ENCODE measurements at places on chromosomes 7 and 10.

DNA sequence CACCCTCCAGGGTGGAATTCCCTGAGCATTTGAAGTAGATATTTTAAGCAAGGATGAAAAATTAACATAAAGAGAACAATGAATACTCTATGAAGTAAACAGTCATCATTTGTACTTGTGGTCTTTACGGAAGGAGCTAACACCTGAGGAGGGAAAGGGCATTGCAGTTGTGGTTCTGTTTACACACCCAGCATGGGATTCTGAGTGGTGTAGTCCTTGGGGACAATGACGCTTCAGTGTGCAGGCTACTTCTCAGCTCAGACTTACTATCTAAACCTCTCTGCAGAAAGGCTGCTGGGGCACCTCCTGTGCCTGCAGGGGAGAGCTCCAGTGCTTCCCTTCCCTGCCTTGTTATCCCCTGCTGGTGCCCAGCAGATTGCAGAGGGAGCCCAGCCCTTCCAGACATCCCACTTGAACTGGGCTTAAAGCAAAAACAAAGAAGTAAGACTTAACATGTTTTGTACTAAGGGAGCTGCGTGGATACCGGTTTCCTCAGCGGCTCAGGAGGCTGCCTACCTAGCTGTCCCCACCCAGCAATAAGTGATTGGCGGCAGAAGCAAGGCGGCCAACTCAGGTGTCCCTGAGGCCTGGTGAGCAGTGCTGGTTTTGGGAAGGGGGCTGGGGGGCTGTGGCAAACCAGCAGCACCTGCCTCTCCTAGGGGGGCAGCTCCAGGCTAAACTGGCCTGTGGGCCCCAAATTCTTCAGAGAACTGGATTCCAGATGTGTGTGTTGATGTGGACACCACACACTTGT, 89.1 kb downstream of the CELF2 start:
- no peak for DNase-seq

DNA sequence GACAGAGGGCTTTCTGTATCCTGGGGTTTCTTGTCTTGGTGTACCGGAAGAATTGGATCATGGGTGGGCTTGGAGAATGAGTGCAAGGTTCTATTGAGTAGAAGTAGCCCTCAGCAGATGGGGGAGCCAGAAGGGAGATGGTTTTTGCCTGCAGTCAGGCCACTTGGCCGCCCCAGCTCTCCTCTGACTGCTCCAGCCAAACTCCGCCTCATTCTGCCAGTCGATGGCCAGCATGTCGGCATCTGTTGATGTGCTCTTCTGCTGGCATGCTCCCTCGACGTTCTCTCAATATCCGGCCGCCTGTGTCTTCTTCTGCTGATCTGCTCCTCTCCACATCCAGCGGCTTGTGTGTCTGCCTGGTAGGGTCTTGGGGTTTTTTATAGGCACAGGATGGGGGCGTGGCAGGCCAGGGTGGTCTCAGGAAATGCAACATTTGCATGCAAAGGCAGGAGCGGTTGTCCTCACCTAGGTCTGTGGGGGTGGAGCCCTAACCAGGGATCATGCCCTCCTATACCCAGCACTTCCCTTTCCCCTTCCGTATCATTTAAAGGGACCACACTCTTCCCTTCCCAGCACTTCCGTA, 40.2 kb upstream of the TNS3 start:
- no peak for DNase-seq

GRCh38 chr10:50506861-50507573, 116.7 kb downstream of the SGMS1 start:
- DNase-seq: peak; percentile 86

DNA sequence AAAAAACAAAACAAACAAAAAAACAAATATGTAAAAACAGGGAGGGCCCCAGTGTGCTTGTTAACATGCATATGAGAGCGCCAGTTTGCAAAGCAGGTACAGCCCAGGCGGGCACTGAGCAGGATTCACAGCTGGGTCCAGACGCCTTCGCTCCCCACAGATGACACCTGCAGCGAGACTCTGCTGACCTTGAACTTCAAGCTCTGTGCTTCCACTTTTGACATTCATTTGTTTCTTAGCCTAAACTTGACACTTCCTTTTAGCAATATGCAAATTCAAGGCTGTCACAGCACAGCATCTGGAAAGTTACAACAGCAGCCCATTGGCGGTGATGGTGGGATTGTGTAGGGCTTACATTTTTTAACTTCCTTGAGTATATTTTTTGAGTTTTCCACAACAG, 88.8 kb upstream of the TNS3 start:
- no peak for DNase-seq

GRCh38 chr10:22682237-22683139, 31.9 kb downstream of the PIP4K2A start:
- no peak for DNase-seq

DNA sequence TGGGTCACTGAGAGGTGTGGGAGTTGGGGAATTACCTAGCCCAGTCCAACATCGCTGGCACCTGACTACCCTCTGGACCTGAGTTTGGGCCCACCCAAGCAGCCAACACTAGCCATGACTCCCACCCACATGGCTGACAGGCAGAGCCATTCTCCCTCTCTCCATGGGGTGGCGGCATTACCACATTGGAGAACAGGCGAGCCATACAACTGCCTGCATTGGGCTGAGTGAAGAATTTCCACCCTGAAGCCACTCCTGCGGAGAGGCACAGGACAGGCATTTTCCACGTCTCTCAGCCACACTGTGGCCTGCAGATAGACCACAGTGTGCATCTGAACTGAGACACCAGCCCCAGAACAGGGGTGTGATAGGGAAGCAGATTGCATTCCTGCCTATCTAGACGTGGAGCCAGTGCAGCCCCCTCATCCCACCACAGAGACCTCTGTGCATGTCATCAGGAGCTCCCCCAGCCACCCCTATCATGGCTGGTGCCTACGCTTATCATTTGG, 58.2 kb upstream of the ANTXRL start:
- DNase-seq: no peak

DNA sequence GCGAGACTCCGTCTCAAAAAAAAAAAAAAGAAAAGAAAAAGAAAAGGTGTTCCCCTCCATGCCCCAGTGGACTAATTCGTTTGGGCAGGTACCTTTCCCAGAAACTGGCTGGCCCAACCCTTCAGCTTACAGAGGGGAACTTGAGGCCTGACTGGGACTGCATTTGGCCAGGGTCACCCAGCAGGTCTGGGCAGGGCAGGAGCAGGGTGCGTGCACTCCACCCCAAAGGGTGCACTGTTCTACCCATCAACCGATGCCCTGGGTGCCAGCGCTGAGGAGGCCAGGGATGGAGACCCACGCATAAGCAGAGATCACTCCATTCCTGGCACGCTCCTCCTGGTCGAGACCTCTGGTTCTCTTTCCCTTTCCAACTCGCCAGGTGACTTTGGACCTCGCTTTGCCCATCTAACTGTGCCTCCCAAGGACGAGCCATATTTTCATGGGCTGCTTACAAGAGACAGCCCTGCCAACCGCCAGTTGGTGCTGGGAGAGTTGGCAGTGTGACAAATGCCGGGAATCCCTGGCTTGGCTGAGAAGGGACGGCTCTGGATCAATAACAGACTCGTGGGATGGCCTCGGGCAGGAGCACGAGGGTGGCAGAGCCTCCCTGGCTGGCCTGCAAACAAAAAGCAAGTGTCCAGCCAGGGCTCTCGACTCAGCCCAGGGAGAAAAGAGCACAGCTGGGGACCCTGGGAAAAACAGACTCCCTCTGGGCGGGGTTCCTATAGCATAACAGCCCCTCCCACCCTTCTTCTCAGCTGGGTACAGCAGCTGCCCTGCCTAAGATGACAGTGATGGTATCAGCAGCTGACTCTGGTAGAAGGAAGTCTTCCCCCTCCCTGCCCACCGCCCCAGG, 7.9 kb downstream of the HSPB1 start:
- peak; percentile 89 for DNase-seq

- DNase-seq: no peak
These were observed 39.7 kb downstream of the TES start for GRCh38 chr7:116249969-116250553.

DNA sequence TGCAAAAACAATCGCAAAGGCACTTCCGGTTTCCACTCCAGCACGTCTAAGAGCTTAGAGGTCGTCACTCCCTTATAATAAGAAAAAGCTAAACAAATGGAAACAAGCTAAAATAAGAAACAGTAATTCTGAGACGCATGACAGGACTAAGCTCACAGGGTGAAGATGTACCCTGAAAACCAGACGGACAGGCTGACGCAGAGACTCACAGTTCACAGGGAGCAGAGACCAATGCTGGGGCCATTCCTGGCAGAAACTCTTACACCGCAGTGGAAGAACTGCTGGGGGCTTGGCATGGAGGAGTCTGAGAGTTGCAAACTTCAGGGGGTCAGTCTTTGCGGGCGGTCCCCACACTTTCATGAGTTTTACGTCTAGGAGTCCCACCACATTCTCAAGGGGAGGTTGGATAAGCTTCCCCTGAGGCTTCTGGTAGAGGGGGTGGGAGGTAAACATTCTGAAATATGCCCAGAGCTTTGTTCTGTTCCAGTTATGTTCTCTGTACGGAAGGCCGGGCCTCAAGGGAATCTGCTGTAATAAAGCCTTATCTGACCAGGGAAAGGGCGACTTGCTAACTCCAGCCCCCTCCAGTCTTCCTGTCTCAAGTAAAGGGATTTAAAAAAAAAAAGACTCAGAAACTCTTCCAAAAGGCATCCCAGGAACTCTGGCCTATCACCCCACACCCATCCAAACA, 47.8 kb downstream of the BRI3 start:
- no peak for DNase-seq

- DNase-seq: no peak
These were observed 153.8 kb upstream of the HABP2 start for GRCh38 chr10:113399065-113399464.

- DNase-seq: no peak
These were observed 482.9 kb downstream of the POM121L12 start for GRCh38 chr7:53518319-53518718.

GRCh38 chr7:124697746-124698145, 67.8 kb downstream of the GPR37 start:
- no peak for DNase-seq

DNA sequence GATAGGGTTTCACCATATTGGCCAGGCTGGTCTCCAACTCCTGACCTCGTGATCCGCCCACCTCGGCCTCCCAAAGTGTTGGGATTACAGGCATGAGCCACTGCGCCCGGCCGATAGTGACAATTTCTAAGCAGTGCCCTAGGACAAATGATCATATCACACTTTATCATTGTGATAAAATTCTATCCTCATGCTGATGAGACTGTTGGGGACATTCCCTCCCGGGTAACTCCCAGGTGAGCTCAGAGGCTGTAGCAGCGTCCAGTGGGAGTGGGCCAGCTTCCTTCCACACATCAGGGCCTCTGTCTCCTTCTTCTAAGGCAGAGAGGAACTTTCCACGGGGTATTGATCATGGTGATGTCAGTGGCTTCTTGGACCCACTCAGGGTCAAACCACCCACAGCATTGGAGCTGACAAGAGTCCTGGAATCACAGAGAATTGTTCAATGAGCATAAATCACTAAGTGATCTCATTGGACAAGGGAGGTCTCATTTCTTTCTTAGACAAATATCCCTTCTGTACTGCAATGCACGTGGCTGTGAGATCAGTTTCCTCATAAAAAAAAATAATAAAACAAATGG, 256.1 kb downstream of the KLF6 start:
- no peak for DNase-seq

GRCh38 chr10:32023264-32023663, 33.0 kb downstream of the KIF5B start:
- no peak for DNase-seq

DNA sequence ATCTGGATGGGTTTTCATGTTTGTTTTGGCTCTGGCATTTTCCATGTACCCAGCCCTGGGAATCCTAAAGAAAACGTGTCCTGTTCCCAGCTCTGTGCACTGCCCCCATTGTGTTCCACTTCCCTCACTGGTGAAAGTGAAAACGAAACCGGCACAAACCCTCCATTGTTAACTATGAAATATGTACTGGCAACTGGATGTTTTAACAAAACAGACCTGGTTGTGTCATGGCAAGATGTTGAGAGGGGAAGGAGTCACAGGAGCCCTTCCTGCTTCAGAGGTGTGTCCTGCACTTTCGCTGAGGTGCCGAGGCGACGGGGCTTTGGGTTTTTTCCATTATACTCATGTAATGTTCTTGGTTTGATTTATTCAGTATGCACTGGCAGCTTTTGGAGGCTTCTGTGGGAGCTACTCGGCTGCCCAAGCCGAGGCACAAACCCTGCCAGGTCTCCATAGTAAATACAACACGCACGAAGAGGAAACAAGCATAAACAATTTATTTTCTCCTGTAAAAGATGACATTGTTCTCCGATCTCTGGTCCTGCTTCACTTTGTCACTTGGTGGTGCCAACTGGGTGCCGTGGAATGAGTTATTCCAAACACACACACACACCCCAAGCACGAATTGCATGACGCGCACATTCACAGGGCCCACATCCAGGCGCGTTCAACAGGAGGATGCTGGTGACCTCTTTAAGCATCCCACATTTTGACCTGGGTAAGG, 118.2 kb downstream of the CDK6 start:
- peak; percentile 57 for DNase-seq

DNA sequence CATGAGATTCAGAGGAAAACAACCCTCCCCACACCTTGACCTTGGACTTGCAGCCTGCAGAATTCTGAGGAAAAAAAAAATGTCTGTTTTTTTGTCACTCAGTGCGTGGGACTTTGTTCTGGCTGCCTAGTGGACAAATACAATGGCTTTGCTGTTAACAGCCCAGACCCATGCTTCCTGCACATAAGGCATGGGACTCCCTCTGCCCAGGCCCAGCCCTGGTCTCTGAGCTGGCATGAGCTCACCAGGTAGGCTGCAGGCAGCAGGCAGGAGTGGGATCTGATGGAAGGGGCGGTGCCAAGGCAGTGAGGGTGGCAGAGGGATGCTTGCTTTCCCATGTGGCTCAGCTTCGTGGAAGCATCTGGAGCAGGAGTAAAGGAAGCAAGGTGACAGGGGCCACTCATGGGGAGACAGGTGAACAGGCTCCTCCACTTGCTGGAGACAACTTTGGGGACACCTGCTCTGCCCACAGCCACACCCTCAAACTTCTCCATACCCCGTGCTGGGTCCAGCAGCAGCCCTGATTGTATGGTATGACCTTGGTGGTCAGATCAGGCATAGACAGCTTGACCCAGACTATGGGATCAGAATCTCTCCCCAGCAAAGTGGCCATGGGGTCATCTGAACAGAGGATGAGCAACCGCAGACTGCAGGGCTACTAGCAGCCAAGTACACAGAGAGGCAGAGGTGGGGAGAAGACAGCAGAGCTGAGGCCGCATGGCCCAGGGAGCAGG, 27.0 kb downstream of the ANXA8 start:
- DNase-seq: no peak

DNA sequence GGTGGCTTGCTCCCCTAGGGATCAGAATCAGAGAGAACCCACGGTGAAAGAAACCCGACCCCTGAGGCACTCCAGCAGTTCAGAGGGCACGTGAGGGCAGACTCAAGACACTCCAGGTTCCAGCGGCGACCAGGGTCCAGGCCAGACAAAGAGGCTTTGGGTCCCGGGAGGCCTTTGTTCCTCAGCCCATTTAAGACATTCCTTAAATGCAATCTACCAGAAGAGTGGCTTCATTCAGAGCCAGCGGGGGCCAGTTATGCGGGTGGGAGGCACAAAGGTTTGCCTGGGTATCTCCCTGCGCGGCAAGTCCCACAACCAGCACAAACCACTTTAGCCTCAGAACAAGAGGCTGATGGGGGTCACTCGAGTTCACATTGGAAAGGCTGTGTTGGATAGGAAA, 53.6 kb downstream of the AFAP1L2 start:
- DNase-seq: no peak

- DNase-seq: peak; percentile 35
These were observed 21.2 kb upstream of the NPS start for GRCh38 chr10:127527891-127528290.

- DNase-seq: no peak
These were observed 965 bp upstream of the CAMK1D start for GRCh38 chr10:12348294-12348869.

GRCh38 chr10:116697816-116698215, 44.5 kb downstream of the HSPA12A start:
- DNase-seq: no peak
